ENCODE measurements at places on chromosomes 6 and 20. TPM values are rescaled to one million over a fixed set of nuclear protein-coding genes. Genes with fewer than 3 reads are reported as not detected.

GRCh38 chr20:19768325-19768842, 10.3 kb downstream of the RIN2 start:
- DNase-seq = no peak
- no peak overlapping the region for H3K27ac ChIP-seq
- H3K36me3 ChIP-seq = no peaks in the 10 kb centered on the region

DNA sequence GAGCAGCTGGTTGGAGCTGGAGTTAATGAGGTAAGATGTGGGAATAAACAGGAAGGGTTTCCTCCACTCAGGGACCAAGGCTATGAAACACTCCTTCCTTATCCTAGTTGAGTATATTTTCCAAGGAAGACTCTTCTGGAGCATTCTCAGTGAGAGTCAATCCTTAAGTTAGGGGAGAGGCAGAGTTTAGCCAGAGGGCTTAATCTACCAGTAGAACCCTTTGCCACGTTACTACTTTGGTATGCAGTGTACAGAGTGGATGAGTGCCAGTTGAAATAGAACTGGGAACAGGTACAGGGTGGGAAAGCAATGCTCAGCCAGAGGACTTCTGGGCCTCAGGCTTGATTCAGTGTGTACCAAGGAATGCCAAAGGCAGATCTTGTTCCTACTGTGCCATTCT, 114.3 kb downstream of the UBE3D start:
- H3K27me3 ChIP-seq = no peaks in the 10 kb centered on the region
- no peak overlapping the region for H3K4me3 ChIP-seq
- H3K27ac ChIP-seq = no peak overlapping the region
- H3K4me1 ChIP-seq = no peaks in the 10 kb centered on the region
- H3K36me3 ChIP-seq = no peaks in the 10 kb centered on the region

DNA sequence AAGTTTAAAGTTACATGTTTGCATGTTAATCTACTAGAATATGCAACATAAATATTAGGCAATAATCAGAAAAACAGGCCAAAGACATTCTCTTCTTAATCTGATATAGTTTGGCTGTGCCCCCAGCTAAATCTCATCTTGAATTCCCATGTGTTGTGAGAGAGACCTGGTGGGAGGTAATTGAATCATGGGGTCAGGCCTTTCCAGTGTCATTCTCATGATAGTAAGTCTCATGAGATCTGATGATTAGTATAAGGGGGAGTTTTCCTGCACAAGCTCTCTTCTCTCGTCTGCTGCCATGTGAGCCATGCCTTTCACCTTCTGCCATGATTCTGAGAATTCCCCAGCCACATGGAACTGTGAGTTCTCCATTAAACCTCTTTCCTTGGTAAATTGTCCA, 1241.7 kb upstream of the ADGRB3 start:
- H3K36me3 ChIP-seq = no peaks in the 10 kb centered on the region
- H3K27me3 ChIP-seq = no peaks in the 10 kb centered on the region
- no peak overlapping the region for H3K4me3 ChIP-seq
- no peak for DNase-seq
- no peaks in the 10 kb centered on the region for H3K4me1 ChIP-seq

GRCh38 chr20:51267679-51268078, 244.8 kb upstream of the KCNG1 start:
- H3K27ac ChIP-seq = no peak overlapping the region
- no peaks in the 10 kb centered on the region for H3K27me3 ChIP-seq
- no peaks in the 10 kb centered on the region for H3K36me3 ChIP-seq
- no peaks in the 10 kb centered on the region for H3K4me1 ChIP-seq

- H3K27me3 ChIP-seq = no peaks in the 10 kb centered on the region
- no peaks in the 10 kb centered on the region for H3K36me3 ChIP-seq
- H3K4me1 ChIP-seq = peaks cover 3% of the 10 kb centered on the region
- no peak for DNase-seq
- H3K27ac ChIP-seq = no peak overlapping the region
These were observed 592.1 kb upstream of the NRSN1 start for GRCh38 chr6:23533944-23534343.

GRCh38 chr20:11158146-11158545, 484.3 kb upstream of the JAG1 start:
- no peak overlapping the region for H3K4me3 ChIP-seq
- no peaks in the 10 kb centered on the region for H3K36me3 ChIP-seq
- no peak overlapping the region for H3K27ac ChIP-seq
- no peaks in the 10 kb centered on the region for H3K27me3 ChIP-seq
- H3K4me1 ChIP-seq = no peaks in the 10 kb centered on the region

GRCh38 chr20:5570452-5570851, 179.7 kb upstream of the SHLD1 start:
- peaks cover 72% of the 10 kb centered on the region for H3K36me3 ChIP-seq
- H3K4me1 ChIP-seq = no peaks in the 10 kb centered on the region
- H3K27ac ChIP-seq = no peak overlapping the region
- DNase-seq = no peak
- H3K4me3 ChIP-seq = no peak overlapping the region
- H3K27me3 ChIP-seq = no peaks in the 10 kb centered on the region

- peaks cover 8% of the 10 kb centered on the region for H3K4me1 ChIP-seq
- no peak overlapping the region for H3K4me3 ChIP-seq
- H3K27ac ChIP-seq = no peak overlapping the region
These were observed 59.2 kb downstream of the RBM38 start for GRCh38 chr20:57450419-57450818.

- peak; percentile 40 for DNase-seq
- peaks cover 58% of the 10 kb centered on the region for H3K27me3 ChIP-seq
- no peaks in the 10 kb centered on the region for H3K4me1 ChIP-seq
- H3K36me3 ChIP-seq = no peaks in the 10 kb centered on the region
These were observed 52.6 kb upstream of the MAFB start for GRCh38 chr20:40741507-40742106.

- H3K27ac ChIP-seq = peak overlapping the region; percentile 63
- peak; percentile 26 for DNase-seq
- no peaks in the 10 kb centered on the region for H3K27me3 ChIP-seq
These were observed 261.1 kb upstream of the RGS17 start for GRCh38 chr6:153392156-153392555.

DNA sequence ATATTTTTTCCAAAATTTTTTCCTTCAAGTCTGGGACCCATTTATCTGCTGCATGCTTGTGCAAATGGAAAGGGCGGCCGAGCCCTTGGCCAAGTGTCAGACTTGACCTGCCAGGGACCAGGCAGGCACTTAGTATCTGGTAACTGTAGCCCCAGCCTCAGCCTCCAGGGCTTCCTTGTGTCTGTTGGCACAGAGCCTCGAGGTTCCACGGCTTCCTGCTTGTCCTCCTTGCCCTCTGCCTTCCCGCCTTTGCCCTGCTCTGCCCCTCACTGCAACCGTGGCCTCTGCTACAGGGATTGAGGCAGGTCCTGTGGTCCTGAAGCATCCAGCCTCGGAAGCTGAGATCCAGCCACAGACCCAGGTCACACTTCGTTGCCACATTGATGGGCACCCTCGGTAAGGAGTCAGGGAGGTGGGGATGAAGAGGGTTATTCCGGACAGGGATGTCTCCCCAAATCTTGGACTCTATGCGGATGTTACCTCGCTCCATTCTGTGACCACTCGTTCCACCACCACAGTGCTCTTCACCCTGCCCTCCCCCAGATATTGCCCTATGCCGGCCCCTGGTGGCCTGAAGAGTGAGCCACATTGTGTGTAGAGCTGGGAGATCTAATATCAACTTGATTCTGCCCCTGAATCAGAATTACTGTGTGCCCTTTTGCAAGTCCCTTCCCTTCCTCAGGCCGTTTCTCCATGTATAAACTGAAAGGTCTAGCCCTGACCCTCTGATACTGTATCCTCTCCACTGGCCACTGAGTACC, 41.5 kb upstream of the SRF start:
- 0 out of 2 replicates have a peak, but pooled peaks cover 4% of the 10 kb centered on the region for H3K36me3 ChIP-seq
- H3K4me1 ChIP-seq = peaks cover 14% of the 10 kb centered on the region
- H3K27me3 ChIP-seq = no peaks in the 10 kb centered on the region
- DNase-seq = peak; percentile 40
- H3K4me3 ChIP-seq = no peak overlapping the region

DNA sequence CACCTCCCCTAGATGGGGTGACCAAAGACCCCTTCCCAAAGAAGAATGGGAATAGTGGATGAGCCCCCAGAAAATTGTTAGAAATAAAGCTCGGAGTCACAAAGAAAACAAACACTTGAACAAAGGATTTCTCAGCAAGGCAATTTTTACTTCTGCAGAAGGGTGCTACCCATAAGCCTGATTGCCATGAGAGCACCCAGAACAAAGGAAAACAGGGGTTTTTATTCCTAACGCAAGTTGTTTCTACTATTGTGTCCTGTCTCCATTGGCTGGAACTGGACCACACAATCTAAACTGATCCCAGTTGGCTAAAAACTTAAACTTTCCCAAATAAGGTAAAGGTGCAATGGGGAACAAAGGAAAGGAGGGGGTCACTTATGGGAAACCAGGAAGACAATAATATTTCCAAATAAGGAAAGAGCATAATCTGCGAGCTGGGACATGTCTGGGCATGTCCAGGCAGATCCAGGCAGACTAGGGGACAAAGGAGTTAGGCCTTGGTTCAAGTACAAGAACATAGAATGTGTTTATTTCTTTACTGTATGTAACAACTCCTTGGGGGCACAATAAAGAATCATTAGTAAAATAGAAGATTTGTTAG, 20.0 kb downstream of the HLA-B start:
- DNase-seq = no peak
- H3K27ac ChIP-seq = no peak overlapping the region
- no peaks in the 10 kb centered on the region for H3K4me1 ChIP-seq
- no peaks in the 10 kb centered on the region for H3K36me3 ChIP-seq
- no peaks in the 10 kb centered on the region for H3K27me3 ChIP-seq

DNA sequence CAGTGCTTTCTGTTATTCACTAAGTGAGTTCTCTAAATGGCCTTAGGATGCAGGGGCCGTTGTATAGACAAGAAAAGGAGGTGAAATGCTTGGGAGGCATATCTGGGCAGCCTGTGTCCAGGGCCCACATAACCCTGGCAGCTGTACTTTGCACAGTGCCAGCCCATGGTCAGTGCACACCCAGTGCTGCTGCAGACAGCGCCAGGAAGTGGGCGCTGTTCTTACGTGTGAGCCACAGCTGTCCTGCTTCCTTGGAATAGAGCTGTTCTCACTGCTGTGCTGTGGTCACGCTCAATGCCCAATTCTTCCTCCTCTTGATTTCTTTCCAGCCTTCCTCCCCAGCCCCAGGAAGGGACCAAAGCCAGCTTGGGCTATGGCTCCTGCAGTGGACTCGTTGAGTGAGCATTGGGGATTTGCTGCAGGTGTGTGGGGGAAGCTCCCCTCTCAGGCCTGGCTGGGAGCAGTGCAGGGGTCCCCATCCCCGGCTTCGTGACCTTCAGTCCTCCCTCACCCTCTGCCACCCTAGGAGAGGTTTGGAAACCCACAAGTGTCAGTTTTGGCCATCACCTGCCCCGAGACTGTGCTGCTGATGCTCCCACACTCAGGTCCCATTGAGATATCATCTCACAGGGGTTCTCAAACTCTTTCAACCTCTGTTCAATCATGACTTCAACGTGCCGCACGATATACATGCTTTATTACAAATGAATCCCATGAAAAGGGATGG, 246.8 kb upstream of the EXOC2 start:
- H3K36me3 ChIP-seq = no peaks in the 10 kb centered on the region
- no peaks in the 10 kb centered on the region for H3K27me3 ChIP-seq
- no peaks in the 10 kb centered on the region for H3K4me1 ChIP-seq
- H3K27ac ChIP-seq = no peak overlapping the region

DNA sequence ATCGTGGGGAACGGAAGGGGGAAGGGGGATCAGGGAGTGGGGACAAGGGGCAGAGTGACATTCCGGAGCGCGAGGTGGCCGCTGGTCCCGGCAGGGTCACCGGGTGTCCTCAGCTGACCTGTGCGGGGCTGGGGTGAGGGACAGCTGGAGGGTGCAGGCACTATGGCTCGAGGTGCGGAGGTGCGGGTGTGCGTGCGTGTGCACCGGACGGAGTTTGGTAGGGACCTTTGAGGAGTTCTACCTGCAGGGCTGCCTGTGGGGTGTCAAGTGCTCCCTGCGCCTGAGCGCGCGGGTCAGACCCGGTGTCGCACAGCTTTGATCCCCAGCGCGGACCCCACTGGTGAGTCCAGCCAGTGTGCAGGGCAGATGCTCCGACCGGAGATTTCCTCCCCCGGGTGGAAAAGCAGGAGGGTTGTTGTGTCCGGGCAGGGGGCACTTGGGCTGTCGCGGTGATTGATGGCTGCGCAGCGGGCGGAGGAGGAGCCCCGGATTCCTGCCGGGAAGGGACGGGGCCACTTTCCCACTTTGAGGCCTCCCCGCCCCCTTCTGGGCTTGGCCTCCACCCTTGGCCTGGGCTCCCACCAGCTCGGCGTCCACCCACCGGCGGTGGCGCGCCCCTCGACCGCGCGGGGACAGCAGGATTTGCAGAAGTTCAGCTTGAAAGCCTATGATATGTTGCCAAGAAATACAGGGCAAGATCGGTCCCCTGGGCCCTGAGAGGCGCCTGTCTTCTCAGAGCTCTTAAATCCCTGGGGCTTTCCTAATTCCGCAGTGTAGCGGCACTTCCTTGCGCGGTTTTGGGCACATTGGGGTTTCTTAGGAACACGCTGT, 658 bp downstream of the RIN2 start:
- H3K4me1 ChIP-seq = no peaks in the 10 kb centered on the region
- H3K36me3 ChIP-seq = no peaks in the 10 kb centered on the region
- DNase-seq = peak; percentile 58
- peak overlapping the region; percentile 47 for H3K27ac ChIP-seq
- H3K4me3 ChIP-seq = peak overlapping the region; percentile 60

- H3K27ac ChIP-seq = no peak overlapping the region
- H3K4me3 ChIP-seq = no peak overlapping the region
- peaks cover 29% of the 10 kb centered on the region for H3K36me3 ChIP-seq
These were observed 118.0 kb downstream of the CHD6 start for GRCh38 chr20:41499961-41500725.

GRCh38 chr6:33178755-33179475, 13.4 kb downstream of the COL11A2 start:
- no peaks in the 10 kb centered on the region for H3K36me3 ChIP-seq
- H3K4me3 ChIP-seq = no peak overlapping the region
- H3K27me3 ChIP-seq = no peaks in the 10 kb centered on the region
- no peak overlapping the region for H3K27ac ChIP-seq
- H3K4me1 ChIP-seq = peaks cover 16% of the 10 kb centered on the region

- H3K27ac ChIP-seq = no peak overlapping the region
- no peak for DNase-seq
- no peak overlapping the region for H3K4me3 ChIP-seq
- no peaks in the 10 kb centered on the region for H3K27me3 ChIP-seq
These were observed 457.2 kb downstream of the TENT5A start for GRCh38 chr6:81295310-81295709.

DNA sequence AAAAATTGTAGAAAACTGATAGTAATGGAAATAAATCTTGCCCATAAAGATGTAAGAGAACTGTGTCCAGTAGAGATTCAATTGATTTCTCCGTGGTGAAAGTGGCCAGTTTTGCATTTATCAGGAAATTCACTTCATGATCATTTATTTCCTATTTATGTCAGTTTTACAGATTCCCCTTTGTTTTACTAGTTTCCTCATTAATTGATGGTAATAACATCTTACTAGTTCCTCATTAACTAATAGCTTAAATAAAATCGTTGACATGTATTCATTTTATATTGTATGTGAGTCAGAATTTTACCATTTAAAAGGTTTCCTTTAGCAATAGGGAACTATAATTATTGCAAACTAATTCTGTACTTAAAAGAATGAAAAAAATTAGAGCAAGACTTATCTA, 99.8 kb upstream of the ADGRF1 start:
- no peak for DNase-seq
- no peak overlapping the region for H3K4me3 ChIP-seq
- no peaks in the 10 kb centered on the region for H3K36me3 ChIP-seq
- H3K4me1 ChIP-seq = peaks cover 2% of the 10 kb centered on the region
- H3K27ac ChIP-seq = no peak overlapping the region

The PNPLA1 gene
- not detected for total RNA-seq

The ENPP5 gene
- not detected for total RNA-seq

The ZBTB12 gene
- 5.4 TPM for total RNA-seq

The DEFB126 gene
- not detected for total RNA-seq

The DDAH2 gene
- total RNA-seq = 39.1 TPM

The SLC22A1 gene
- total RNA-seq = 0.49 TPM

The HRH3 gene
- total RNA-seq = 0.15 TPM

The GHRH gene
- not detected for total RNA-seq

The MCHR2 gene
- not detected for total RNA-seq

The BPIFB2 gene
- total RNA-seq = not detected

The SLC22A16 gene
- total RNA-seq = not detected

The RSPH9 gene
- not detected for total RNA-seq

Measured in SJCRH30 (cell line).